ENCODE measurements at places on chromosomes 1 and 21.

GRCh38 chr1:40857737-40858136, 4.4 kb downstream of the CITED4 start:
- DNase-seq: no peak

GRCh38 chr21:31688603-31689368, 29.3 kb downstream of the SOD1 start:
- DNase-seq: no peak

DNA sequence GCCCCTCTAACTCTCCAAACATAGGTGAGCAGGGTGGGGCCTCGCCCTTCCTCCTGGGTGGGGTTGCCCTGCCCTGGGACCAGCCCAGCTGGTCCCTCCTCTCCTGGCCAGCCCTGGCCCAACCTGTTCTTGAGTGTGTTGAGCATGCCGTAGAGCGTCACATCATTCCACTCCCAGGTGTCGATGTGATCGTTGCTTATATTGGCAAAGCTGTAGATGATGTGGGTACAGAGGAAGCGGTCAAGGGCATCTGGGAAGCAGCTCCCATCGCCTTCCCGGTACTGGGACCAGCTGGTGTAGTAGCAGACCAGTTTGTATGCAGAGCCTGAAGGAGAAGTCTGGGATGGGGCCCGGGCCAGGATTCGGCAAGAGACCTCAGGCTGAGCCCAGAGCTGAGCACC, 1.4 kb downstream of the CHI3L1 start:
- DNase-seq: no peak

DNA sequence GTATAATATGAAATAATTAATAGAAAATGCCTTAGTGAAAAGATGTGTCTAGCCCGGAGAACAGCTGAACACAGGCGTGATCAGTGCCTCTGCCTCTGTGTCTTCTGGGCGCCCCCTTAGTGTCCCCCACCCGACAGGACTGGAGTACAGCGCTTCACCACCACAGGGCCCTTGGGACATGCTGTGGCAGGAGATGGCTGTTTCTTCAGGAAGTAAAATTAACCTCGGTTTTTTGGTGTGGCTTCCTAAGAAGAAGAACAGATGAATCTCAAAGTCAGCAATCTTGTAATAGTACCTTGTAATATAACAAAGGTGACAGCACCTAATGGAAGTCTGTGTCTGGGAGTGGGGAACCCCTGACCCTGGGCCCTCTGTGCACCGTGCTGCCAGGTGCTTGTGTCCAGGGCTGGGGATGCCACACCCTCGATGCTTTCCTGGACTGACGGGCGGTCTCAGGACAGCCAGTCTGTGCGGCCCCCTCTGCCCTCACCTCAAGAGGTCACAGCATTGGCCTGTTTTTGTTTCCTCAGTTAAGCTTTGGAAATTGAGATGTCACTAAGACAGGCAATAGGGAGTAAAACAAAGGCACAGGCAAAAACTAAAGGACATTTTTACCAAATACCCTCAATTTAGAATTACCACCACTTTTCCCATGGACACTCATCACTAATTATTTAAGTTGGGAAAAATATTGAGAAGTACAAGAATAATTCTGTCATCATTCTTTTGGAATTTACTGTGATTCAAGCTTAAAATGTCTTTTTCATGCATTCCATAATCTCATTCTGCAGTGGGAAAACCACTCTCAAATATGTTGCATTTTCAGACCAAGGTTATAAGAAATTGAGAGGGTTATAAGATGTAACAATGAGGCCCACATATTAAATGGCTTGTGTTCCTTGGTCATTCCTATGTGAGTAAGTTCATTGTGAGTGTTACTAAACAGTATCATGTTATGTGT, 79.3 kb downstream of the ADARB1 start:
- DNase-seq: no peak

- DNase-seq: no peak
Measured at GRCh38 chr21:46185716-46186115, 1.5 kb upstream of the SPATC1L start.

DNA sequence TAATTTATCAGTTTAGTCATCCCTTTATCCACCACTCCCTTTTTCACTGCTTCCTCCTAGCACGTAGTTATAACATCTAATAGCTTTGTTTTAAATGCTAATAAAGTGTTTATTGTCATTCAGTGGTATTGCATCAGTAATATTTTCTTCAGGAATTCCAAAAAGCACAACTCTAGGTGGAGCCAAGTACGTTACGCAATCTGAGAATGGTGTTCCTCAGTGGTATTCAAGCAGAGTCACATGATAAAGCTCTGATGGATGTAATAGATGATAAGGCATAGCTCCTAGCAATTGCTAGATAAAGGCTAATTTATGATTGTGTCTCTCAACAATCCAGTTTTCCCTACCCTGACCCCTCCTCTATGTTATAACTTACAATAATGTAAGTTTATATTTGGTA, 494.6 kb upstream of the ADGRL4 start:
- no peak for DNase-seq

GRCh38 chr1:241837901-241838300, 10.1 kb upstream of the EXO1 start:
- DNase-seq: no peak

DNA sequence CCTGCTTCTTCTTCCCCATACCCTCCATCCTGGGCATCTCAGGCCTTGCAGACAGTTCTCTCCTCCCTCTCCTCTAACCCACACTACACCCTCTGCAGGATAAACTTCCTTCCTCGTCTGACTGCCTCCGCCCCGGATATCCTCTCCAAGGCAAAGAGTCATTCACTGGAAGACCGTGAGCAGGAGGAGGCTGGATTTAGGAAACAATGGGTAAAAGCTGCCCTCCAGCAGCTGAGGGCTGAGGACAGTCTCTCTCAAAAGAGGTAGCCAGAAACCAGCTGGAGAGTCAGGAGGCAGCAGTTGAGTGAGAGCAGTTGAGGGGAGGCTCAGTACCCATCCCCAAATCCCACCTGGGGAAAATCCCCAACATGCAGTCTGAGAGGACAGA, 1.4 kb downstream of the CSRP1 start:
- no peak for DNase-seq

GRCh38 chr1:7046314-7046713, 261.1 kb downstream of the CAMTA1 start:
- DNase-seq: no peak

- DNase-seq: no peak
Measured at GRCh38 chr1:192592517-192592916, 16.9 kb downstream of the RGS1 start.

GRCh38 chr1:220876511-220877376, 2.5 kb upstream of the HLX start:
- DNase-seq: no peak
